ENCODE measurements at places on chromosomes 3 and 15.

GRCh38 chr3:110101361-110101760 is 764.0 kb upstream of the DPPA4 start:
- no peak for DNase-seq

DNA sequence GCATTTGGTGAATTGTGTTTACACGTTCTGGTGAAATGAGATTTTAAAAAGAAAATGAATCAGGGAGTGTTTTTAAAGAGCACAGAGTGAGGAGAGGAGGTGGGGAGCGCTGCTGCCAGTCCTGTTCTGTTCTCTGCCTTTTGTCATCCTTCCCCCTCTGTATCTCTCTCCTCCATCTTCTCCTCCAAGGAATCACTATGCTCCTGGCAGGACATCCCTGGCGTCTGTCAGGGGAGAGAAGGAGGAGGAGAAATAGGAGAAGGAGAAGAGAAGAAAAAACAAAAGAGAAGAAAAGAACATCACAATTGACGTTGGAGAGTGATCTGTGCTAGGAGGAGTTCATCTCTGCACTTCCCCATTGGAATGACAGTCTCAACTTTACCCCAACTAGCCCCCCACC is 627.6 kb upstream of the TBL1XR1 start:
- no peak for DNase-seq

DNA sequence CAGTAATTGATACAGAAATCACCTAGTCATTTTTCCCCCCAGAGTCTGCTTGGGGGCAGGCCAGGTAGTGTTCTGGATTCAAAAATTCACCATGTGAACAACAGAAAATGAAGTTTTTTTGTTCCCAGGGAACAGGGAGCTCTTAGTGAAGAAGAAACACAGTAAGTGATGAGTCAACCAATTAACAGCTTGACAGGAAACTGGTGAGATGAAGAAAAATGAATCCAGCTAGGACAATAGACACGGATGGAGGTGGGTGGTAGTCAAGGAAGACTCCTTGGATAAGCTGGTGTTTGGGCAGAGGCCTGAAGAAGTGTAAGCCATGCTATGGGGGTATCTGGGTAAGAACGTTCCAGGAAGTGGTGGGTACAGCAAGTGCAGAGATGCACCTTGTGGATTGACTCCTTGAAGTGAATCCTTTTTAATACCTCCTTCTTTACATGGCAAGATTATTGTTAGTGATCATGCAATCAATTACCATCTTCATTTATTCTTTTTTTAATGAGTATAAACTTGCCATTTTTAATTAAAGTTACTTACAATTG is 339.9 kb upstream of the RGMA start:
- no peak for DNase-seq

DNA sequence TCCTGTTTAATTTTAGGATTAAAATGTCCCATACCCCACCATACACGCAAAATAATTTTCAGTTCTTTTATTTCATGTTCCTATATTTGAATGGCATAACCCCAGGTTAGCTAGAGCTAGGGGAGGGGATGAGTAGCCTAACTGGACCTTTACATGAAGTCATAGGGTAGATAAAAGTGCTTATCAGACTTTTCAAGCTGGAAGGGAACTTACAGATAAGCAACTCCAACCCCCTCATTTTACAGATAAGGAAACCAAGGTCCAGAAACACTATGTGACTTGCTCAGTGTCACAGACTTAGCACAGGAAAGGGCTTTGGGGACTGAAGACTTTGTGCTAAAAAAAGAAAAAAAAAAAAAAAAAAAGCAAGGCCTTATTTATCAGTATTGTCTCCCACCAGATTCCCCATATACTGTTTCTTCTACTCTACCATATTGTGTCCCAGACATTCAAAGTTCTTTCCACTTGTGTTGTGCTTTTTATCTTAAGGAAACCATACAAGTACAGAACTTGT is 10.6 kb upstream of the TNIK start:
- no peak for DNase-seq

GRCh38 chr3:4334548-4334947 is 31.4 kb downstream of the SETMAR start:
- DNase-seq = no peak

GRCh38 chr3:100090669-100091005 is 23.7 kb downstream of the FILIP1L start:
- no peak for DNase-seq

DNA sequence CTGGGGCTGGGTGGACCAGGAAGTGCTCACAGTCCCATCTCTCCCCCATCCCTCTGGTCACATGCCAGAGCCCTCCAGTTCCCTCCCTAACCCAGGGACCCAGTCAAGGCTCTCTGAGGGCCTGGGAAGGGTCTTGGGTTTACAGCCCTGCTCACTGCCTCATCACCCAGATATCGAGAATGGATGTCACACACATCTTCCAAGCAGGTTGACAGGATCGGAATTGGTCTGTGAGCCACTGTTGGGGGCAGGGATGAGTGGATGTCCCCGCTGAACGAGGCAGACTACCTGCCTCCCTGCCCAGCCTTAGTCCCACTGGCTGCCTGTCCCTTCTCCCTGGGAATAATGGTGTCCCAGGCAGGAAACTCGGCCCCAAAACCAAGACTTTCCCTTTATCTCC is 20.0 kb upstream of the GOLGA6C start:
- no peak for DNase-seq

GRCh38 chr3:118102737-118103136 is 931.9 kb downstream of the IGSF11 start:
- no peak for DNase-seq

DNA sequence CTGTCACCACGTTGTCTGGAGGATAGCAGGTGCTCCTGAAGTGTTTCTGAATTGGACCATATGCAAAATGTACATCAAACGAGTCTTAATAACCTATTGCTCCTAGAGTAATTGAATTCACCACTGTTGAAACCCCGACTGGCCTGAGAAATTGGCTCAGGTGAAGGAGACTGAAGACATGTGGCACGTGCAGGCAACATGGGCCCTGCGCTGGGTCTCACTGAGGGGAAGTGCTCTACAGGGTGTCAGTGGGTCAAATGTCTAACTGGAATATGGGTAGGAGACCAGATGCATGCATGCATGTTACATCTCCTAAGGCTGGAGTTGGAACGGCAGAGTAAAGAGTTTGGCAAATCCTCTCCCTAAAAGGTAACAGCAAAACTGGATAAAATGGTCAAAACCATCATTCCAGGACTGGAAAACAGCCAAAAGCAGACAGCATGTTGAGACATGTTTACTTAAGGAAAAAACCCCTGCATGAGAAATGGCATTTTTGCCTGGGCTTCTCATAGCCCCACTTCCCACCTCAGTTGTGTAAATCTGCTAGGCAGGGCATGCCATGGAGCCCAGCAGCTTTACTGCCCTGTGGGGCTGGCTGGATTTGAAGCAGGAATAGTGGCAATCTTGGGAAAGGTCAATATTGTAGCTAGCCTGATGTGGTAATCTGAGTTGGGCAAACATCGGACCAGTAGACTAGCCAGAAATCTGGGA is 131.3 kb downstream of the TJP1 start:
- DNase-seq = no peak

DNA sequence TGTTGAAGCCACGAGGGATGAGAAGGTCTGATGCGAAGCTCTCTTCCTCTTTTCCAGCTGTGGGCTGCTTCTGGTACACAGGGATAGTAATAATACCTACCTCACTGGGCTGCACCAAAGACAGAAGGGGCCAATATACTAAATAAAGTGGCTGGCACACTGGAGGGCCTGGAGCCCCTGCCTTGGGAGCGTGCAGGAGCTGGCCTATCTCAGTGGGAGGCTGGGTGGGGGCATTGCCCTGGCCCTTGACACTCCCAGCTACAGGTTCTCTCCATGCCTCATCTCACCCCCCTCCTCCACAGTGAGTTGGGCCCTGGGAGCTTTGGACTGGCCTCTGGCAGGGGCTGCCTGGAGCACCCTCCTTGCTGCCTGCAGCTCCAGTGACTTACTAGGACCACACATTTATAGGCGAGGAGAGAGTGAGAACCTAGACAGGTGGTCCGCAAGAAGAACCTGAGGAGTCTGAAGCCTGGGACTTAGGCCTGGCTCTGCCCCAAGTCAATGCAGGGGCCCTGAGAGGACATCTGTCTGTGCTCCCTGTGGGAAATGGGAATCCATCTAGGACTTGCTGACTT is 1.6 kb downstream of the NOX5 start:
- DNase-seq = no peak

- no peak for DNase-seq
Observed at GRCh38 chr15:25859838-25860645, 3.1 kb downstream of the ATP10A start.

DNA sequence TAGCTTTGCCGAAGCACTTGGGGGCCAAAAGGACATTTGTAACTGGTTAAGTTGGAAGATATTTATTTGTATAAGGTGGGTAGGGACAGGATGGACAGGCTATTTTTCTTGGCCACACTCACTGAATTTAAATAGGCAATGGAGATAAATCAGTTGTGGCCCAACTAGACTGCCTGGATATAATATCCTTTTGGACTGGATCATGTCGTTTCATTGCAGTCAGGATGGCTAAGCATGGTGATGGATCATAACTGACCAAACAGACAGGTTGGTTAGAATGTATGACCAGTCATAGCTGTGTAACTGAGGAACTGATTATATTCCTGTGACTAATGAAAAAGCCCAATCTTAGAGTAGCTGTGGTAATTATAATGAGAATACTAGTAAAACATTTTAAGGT is 284.0 kb downstream of the LPP start:
- DNase-seq = no peak

- DNase-seq = no peak
Observed at GRCh38 chr3:128505771-128506170, 12.8 kb upstream of the GATA2 start.

GRCh38 chr15:73270366-73271097 is 98.2 kb downstream of the HCN4 start:
- no peak for DNase-seq

GRCh38 chr15:86002444-86002843 is 77.2 kb upstream of the AGBL1 start:
- no peak for DNase-seq

DNA sequence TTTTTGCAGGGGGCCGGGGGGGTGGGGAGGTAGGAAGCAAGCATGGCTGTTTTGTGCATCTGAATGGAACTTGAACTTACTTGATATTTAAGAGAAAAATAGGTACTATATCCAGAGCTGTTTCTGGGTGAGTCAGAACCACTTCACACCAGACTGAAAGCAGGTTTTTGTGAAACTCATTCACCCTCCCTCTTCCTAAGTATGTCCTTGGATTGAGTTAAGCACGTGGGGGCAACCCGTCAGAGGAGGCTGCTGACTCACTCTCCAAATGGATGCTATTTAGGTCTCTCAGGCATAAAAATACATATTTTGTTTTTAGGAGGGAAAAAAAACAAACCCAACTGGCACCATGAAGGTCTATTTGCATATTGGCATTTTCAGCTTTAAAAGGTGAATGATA is 270.3 kb downstream of the RYR3 start:
- peak; percentile 24 for DNase-seq

GRCh38 chr15:100663086-100663914 is 60.9 kb downstream of the ASB7 start:
- DNase-seq = no peak

DNA sequence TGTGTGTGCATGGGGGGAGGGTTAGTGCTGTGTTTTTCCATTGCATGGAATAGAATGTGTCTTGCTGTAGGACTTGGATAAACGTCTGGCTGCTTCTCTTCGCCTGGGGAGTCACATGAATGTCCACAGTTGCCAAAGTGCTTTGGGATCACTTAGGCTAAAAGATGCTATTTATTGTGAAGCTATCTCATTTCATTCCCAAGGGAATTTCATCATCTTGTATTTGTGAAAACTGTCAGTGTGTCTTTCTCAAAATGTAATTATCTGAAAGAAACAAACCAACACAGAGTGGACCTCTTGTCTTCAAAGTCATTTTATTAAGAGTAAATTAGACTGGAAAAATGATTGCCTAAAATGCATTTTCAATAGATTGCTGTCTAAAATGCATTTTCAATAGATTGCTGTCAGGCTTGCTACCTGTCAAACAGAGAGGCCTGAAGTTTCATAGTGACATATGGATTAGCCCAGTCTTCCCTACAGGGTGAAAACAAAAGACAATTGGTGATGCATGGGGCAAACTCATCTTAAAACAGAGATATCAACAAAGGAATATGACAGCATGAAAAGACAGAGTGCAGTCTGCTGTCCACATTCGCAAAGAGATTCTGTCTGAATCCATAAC is 117.1 kb upstream of the GOLIM4 start:
- DNase-seq = no peak
